ENCODE measurements at places on chromosomes 2 and 18.

- DNase-seq, result no peak
Measured at GRCh38 chr2:182824767-182825158, 41.7 kb downstream of the FRZB start.

- DNase-seq, result no peak
Measured at GRCh38 chr2:12325806-12326205, 390.9 kb upstream of the TRIB2 start.

- no peak for DNase-seq
Measured at GRCh38 chr2:230671117-230671516, 41.5 kb upstream of the CAB39 start.

GRCh38 chr18:44213293-44213692, 467.4 kb upstream of the SETBP1 start:
- DNase-seq, result no peak

GRCh38 chr18:34604591-34604990, 105.5 kb upstream of the DTNA start:
- no peak for DNase-seq

GRCh38 chr2:55627915-55628314, 10.5 kb upstream of the PPP4R3B start:
- DNase-seq, result no peak

DNA sequence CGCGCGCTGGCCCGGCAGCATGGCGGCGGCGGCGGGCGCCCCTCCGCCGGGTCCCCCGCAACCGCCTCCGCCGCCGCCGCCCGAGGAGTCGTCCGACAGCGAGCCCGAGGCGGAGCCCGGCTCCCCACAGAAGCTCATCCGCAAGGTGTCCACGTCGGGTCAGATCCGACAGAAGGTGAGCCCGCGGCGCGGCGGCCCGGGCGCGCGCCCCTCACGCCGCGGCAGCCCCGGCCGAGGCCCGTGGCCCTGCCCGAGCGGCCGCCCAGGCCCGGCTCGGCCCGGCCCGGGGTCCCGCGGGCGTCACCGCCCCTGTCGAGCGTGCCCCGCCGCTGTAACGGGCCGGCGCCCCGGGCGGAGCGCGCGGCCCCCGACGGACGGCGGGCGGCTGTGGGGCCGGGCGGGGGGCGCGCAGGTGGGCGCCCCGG, 218 bp downstream of the DGKD start:
- no peak for DNase-seq

DNA sequence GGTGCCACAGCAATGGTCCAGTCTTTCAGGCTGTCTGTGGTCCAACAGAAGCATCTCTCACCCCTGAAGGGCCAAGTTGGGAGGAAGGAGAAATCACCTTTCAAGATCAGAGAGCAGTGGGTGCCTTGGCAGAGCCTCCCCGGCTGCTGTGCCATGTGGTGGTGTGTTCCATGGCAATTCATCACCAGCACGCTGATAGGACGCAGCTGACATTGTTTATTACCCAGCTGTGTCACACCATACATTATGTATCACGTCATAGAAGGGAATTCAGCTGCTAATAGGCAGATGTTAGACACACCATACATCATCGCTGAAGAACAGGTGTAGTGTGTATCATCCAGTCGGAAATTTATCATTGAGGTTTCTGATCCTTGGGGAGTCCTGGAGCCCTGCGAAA, 29.6 kb upstream of the RPL31 start:
- DNase-seq, result no peak

GRCh38 chr2:120353931-120354330, 8.0 kb downstream of the INHBB start:
- DNase-seq, result no peak

DNA sequence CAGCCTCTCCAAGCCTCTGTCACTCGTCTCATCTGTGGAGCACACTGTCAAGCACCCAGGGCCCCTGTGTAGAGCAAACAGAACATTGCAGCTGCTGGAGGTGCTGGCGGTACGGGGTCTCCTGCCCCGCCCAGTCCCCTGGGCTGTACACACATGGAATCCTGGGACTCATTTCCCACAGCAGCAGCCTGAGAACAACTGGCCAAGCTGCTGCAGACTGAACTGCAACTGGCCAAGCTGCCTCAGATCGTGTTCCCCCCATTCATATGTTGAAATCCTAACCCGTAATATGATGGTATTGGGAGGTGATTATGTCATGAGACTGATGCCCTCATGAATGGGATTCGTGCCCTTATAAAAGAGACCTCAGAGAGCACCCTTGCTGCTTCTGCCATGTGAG, 130.5 kb downstream of the NCK2 start:
- no peak for DNase-seq

DNA sequence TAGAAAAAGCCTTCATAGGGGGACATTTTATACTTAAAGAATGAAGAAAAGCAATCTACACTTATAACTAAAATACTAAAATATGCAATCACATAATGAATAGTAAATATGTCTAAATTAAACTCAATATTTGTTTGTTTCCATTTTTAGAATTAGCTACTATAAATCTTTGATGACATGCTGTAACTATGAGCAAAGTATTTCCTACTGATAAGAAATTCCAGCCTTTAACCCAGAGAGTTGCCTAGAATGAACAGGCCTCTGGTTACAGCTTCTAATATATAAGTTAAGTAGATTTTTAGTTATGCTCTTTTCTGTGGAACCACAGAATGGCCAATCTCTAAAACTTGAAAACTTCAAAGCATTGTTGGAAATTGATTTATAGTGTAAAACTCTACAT, 1465.6 kb upstream of the ZEB2 start:
- no peak for DNase-seq

DNA sequence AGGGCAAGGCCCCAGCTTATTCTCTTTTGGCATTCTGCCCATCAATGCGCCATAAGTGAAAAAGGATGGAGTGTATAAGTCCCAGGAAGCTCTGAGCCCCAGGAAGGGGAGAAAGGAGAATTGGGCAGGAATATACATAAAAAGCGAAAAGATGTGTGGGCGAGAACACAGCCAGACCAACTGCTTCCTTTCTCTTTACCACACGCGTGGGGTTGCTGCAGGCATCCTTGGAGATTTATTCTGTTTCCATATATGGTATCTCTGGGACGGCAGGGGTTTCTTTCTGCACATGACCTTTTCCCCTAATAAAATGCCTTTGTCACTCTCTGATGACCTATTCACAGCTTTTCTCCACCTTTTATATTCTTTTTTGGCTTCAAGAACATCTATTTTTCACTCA, 440.5 kb downstream of the NBAS start:
- no peak for DNase-seq

DNA sequence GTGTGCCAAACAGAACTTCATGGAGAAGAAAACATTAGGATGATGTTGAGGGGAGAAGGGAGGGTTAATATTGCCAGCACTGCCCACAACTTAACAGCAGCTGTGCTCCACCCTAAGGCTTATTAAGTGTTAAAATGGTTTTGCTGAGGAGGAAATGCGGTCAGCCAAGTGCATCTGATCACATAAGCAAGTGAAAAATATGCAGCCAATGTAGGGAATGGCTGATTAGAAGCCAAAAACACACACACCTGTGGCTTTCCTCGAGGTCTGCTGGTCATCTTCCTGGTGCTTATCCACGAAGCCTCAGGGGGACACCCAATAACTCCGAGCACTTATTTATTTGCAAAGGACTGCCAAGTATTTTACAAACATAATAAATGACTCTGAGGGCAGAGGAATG, 66.3 kb upstream of the GPR45 start:
- DNase-seq, result no peak

DNA sequence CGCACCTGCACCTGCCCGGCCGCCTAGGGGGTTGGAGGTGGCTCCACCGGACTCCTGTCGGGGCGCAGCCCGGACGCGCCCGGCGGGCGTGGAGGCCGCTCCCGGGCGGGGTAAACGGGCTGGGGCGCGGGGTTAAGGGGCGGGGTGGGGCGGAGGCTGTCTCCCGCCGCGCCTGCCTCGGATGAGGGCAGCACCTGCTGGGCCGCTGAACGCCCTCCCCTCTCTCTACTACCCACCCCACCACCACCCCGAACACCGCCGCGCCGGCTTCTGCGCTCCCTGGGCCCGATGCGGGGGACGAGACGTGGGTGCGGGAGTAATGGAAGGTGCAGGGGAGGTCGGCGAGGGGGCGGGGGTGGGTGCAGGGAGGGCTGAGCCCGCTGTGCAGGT, 224.8 kb upstream of the ID2 start:
- DNase-seq, result peak; percentile 47

DNA sequence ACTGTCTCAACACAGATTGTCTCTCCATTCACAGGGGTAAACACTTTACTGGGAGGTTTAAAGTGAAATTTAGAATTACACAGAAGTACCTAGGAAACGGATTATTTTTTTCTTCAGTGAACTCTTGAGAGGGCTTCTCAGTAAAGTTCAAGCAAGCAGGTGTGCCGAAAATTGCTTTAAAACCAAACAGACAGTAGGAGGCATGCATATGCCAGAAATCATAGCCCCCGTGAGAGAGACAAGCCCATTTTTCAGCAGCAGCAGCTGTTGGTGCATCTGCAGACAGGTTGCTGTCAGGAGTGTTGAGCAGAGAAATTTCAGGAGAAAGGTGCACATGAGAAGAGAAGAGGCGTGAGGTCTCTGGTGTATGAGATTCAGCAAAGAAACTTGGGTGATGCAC, 2115.5 kb upstream of the CELF4 start:
- DNase-seq, result no peak

DNA sequence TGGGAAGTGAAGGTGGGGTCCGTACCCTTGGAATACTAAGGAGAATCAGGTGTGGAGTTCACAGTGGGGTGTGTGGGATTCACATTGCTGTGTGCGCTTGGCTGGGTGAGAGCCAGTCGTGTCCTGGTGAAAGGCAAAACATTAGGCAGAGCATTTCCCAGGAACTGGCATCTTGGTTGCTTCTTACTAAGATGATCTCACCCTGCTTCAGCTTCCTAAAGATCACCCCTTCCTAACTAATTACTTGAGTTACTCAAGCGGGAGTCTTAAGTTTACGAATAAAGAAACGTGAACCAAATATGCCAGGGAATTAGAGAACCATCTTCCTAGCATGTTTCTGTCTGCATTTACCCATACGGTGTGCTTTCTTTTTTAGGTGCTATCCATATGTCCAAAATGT, 122.9 kb downstream of the NCK2 start:
- no peak for DNase-seq

DNA sequence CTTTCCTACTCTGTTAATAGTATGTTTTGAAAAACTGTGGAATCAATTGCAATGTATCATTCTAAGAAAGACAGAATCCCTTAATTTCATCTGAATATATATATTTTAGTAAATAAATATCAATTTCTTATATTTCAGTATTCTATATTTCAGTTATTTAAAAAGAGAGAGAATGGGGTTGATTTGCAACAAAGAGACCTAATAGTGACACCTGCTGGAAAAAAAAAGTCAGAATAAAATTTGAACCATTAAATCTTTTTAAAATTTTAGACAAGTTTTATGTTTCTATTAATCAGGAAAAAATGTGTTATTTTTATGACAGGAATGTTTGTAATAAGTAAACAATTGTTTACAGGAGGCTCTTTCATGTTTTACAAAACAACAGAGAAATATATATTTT, 20.7 kb upstream of the CCNT2 start:
- DNase-seq, result no peak

DNA sequence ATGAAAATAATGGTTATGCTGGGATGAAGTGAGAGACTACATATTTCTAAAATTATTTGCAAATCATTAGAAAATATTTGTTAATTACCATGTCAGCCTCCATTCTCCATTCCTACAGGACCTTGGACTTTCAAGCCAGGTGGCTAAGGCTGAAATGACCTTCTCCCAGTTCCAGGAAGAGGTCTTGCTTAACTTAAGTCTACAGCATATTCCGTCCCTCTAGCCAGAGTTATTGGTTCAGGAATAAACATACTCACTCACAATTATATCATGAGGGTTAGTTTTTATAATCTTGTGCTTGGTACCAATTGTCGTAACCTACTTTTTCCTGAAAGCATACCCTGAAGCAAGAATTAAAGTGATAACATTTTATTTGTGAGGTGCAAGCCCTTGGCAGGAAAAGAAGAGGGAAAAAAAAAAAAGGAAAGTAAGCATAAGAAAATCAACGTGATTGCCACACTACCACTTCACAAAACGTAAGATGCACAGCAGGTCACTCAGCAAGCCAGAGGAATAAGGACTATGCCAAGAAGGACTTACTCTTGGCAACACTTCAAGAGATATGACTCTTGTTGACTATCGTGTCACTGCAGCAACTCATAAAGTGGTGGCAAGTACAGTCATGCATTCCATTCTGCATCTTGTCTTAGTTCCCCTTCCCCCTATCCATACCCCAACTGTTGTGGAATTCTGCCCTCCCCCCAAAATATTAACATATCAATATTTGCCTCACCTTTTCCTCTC, 479.1 kb downstream of the MBD2 start:
- no peak for DNase-seq

DNA sequence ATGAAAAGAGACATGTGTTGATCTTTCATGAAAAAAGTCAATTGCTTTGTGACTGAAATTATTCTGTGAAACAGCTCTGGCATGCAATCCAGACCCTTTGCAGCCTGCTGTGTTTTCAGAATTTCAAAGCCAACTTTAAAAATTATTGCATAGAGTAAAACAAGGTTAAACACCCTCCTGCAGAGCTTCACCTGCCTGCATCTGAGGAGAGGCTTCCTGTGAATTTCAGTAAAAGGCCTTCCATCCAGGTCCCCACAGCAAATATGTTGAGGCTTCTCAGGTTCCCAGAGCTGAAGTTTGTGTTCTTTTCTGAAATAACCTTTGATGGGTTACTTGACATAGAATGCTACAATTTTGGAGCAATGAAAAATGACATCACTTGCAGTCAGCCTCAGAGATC, 4.1 kb downstream of the XIRP2 start:
- DNase-seq, result no peak

GRCh38 chr2:201432038-201432620, 19.1 kb downstream of the TRAK2 start:
- DNase-seq, result no peak

GRCh38 chr2:26757873-26758789, 6.0 kb upstream of the SLC35F6 start:
- DNase-seq, result peak; percentile 58

GRCh38 chr2:56757884-56758545, 574.2 kb downstream of the CCDC85A start:
- no peak for DNase-seq

GRCh38 chr2:133774654-133775015, 206.4 kb upstream of the NCKAP5 start:
- no peak for DNase-seq

- DNase-seq, result no peak
Measured at GRCh38 chr18:76444446-76445105, 50.5 kb downstream of the ZNF516 start.

DNA sequence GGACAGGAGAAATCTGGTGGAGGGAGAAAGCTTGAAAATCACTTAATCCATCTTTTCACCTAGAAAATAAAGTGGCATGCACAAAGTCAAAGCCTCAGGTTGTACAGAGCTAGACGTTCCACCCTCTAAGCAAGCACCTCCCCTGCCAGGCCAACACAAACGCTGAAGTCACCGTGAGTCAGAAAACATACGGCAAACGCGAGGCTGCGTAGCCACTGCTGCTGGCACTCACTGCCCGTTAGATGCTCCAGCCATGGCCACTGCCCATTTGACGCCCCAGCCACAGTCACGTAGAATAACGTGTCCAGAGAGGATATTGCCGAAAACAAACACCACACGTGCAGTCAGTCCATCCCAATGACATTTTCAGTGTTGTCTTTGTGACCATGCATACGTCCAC, 209.7 kb upstream of the PXDN start:
- no peak for DNase-seq

GRCh38 chr2:151630372-151630771, 103.9 kb downstream of the NEB start:
- no peak for DNase-seq
